ENCODE measurements at places on chromosomes 16 and 17.

- no peak for DNase-seq
Observed at GRCh38 chr16:55263271-55264250, 60.4 kb upstream of the IRX6 start.

DNA sequence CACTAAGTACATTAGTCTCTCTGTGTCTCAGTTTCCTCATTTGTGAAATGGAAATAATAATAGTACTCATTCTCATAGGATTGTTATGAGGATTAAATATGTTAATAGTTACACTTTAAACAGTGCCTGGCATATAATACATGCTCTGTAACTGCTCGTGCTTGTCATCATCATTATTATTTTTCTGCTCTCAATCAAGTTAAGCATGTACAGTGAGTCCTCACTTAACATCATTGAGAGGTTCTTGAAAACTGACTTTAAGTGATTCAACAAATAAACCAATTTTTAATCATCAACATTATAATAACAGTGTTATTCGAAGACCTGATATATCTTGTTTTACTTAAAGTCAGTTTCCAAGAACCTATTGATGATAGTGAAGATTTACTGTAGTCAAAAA is 322.3 kb downstream of the ZFHX3 start:
- no peak for DNase-seq

GRCh38 chr17:413016-413350 is 60.4 kb upstream of the RPH3AL start:
- DNase-seq = no peak

- peak; percentile 79 for DNase-seq
Observed at GRCh38 chr17:7590743-7591142, 849 bp upstream of the SOX15 start.

- DNase-seq = no peak
Observed at GRCh38 chr17:48254896-48255295, 147.3 kb downstream of the SNX11 start.

DNA sequence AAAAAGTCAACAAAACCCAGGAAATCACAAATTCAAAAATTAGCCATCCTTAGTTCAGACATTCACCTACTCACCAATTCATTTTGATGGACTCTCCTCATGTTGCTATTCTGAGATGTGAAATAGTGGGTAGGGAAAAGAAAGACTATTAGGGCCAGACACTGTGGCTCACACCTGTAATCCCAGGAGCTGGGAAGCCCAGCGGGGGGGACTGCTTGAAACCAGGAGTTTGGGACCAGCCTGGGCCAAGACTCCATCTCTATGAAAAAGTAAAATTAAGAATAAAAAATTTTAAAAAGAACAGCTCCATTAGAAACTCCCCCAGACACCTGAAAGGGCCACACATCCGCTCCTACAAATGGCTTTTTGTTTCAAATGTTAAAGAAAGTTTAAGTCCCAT is 21.4 kb downstream of the UBE2O start:
- no peak for DNase-seq

GRCh38 chr16:31010585-31011325 is at the start of gene STX1B:
Gene STX1B (minus strand): TSS chr16:31010638. CDS start chr16:31010396, 242 bp downstream.
- peak; percentile 63 for DNase-seq

DNA sequence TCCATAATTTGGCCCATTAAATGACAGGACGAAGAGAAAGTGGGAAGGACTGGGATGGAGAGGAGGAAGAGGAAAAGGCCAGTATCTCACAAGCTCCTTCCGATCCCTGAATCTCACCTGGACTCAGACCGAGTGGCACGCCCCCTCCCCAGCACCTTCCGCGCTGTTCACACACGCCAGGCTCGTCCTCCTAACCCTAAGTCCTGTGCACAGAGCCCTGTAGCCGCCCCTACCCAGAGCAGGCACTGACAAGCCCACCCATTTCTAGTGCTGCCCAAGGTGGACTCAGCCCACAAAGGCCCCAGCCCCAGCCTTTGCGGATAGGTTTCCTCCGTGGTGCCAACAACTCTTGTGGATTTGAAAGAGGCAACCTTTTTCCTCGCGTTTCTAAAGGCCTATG is 9.2 kb downstream of the HS3ST3B1 start:
- DNase-seq = no peak

- DNase-seq = no peak
Observed at GRCh38 chr17:6276711-6277110, 158.2 kb downstream of the AIPL1 start.

DNA sequence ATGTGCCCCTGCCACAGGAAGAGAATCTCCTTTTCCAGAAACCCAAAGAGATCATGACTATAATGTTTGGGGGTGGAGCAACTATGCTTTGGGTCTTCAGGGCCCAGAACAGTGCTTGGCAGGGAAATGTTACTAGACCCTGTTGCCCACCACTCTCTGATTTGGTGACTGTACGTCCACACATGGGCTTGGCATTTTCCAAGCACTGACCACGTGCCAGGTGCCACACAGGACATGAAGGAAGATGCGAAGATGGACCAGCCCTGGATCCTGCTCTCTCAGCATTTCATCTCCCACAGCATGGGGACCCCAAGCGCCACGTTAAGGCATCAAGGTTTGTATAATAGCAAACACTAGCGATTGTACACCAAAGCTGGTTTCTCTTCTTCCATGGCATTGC is 50.1 kb downstream of the GSG1L start:
- DNase-seq = no peak

GRCh38 chr17:4097165-4097960 is 45.5 kb downstream of the ZZEF1 start:
- DNase-seq = no peak

GRCh38 chr16:89898201-89898967 is 20.3 kb upstream of the MC1R start:
- no peak for DNase-seq

- peak; percentile 87 for DNase-seq
Observed at GRCh38 chr16:1002399-1003166, 21.0 kb downstream of the SOX8 start.

DNA sequence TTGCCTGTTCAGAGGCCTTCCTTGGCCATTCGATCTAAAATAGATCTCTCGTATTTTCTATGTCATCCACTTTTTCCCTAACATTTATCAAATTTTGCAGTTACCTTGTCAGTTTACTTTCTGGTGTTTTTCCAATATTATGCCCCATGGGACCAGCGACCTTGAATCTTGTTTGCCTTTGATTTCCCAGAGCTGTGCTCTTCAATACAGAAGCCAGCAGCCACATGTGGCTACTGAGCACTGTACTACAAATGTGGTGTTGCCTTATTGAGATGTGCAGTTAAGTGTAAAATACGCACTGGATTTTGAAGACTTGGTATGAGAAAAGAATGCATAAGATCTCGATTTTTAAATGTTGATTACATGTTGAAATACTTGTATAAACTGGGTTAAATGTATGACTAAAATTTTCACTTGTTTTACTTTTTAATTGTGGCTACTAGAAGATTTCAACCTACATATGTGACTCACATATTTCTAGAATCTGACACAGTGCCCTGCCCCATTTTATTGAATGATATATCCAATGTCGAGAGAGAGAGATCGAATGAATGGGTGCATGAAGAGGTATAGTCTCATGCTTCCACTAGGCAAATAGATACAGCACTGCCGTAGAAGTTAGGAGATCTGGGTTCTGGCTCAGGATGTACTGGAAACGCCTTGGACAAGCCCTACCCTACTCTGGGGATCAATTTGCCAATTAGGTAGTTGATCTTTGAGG is 824 bp upstream of the PSME3 start:
- no peak for DNase-seq

GRCh38 chr17:66354472-66354871 is 52.1 kb downstream of the PRKCA start:
- DNase-seq = no peak

GRCh38 chr16:69563605-69564580 is 1.9 kb upstream of the NFAT5 start:
- DNase-seq = no peak

GRCh38 chr17:32479074-32479617 is 7.6 kb upstream of the CDK5R1 start:
- no peak for DNase-seq

DNA sequence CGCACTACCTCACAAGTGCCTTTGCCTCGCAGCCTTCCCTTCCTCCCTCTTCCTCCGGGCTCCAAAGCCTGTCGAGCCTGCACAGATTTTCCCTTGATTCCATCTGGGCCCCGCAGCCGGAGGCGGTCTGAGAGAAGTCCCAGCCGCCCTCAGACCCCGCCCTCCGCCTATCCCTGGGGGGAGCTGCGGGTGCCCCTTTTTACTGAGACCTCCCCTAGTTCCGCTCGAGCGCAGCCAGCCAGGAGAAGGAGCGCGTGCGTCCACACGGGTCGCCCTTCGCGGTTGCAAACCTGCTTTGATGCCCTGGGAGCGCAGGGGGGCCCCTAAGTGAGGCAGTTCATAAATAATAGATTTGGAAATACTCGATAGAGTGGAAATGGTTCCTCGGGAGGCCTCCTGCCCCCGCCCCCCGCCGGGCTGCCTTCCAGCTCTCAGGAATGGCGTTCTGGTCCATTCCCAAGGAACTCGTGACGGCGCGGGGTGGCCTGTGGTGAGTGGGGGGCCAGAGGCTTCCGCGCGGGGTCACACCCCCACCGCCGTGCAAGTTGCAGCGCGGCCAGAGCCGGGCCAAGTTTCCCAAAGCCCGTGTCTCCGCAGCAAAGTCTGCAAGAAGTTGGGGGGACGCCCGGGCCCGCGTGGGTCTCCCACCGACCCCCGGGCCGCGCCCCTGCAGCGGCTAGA is 610 bp downstream of the C16orf74 start:
- peak; percentile 81 for DNase-seq

DNA sequence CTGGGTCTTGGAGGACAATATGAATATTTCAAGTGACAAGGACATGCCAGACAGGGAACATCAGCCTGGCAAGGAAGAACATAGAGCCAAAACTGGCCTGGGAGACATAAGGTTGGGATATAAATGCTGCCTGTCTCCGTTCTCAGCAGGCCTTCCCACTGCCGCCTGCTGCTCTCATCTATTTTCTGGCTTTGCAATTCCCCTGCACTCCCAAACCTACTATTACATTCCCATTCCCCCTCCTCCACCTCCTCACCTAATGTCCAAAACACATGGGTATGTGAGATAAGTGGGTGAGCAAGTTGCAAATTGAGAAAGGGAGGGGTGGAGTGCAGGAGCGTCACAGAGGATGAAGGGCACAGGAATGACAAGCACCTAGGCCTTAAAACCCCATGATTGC is 244.3 kb upstream of the CDH8 start:
- no peak for DNase-seq

DNA sequence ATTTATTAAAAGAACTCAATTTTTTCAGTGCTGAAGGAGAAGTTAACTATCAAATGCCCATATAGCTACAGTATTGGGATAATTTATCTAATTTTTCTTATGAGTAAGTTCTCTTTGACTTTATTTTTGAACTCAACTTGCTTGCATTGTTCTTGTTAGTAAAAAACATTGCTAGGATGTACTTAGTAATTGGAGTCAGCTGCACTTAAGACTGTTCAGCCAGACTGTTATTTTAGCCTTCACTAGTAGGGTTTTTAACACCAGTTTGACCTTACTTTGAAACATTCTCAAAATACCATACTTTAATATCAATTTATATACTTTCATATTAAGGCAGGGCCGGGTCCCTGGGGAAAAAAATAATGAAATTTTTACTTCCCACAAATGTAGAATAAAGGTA is 256.6 kb upstream of the TBX2 start:
- no peak for DNase-seq

DNA sequence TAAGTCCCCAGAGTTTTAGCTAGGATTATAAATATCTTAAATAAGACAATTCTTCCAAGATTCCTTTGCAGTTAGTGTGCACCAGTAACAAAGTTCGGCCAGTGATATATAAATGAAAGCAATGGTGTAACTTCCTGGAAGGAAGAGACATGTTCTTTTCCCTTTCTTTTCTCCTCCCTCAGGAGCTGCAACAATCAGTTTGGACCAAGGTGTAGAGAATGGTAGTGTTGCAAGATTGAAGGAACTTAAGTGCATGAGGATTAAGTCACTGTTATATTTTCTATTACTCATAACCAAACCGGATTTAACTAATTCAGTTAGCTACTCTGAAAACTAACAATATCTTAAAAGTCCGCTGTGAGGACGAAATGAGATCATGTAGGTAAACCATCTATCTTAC is 68.9 kb upstream of the KCNJ16 start:
- no peak for DNase-seq

DNA sequence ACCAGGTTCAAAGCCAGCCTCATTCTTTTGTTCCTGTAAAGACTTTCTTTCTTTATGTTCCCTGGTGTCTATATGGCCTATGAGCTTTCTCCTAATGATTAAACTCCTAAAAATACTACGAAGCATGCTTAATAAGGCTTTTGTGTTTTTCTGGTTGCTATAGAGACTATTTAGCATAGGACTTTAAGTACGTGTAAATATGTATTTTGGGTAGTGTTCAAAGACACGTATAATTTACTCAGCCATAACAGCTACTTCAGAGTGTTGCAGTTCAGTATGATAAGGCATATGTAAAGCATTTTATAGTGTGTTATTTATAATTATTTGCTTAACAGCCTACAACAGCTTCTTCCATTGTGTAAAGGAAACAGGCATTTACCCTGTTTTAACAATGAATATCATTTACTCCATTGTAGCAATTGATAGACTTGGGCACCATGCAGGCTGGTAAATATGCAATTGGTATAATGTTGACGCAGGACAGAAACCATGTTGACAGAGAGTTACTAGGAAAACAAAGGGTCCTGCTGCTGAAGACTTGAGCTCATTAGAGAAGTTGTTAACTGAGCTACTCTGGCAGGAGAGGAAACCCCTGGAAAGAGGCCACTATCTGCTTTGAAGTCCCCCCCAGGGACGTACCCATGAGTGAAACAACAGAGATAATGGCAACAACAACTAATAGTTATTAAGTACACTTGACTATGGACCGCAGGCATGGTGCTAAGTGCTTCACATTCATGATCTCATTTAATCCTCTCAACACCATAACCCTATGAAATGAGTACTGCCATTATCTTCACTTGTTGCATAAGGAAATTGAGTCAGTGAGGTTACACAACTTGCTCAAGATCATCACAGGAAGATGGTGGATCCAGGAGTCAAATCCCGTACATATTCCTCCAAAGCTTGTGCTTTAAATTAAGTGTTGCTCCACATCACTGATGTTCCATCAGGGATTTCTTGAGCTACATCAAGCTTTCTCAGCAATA is 342.2 kb upstream of the DYNLRB2 start:
- no peak for DNase-seq

DNA sequence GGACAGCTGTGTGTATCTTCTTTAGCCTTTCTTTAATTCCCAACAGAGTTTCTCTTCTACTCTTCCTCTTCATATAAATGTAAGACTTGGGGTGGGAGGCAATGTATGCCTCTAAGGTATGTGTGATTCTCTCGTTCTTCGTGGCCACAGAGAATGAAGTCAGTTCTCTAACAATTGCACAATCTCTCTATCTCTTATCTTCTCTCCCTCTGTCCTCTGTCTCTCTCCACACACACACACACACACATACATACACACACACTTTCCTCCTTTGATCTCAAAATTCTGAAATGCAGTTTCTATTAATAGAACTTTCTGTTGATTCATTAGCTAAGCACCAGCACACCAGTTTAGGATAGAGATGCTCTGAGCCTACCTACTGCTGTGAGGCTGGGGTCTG is 615.7 kb upstream of the SALL1 start:
- no peak for DNase-seq

GRCh38 chr16:23114131-23114904 is 34.9 kb downstream of the USP31 start:
- DNase-seq = no peak

GRCh38 chr16:47905771-47906170 is 250.0 kb downstream of the ABCC12 start:
- no peak for DNase-seq

- no peak for DNase-seq
Observed at GRCh38 chr17:67248291-67248690, 3.3 kb upstream of the HELZ start.

GRCh38 chr16:75308011-75308410 is 56.6 kb upstream of the BCAR1 start:
- no peak for DNase-seq

Measured in hepatic stellate cell (primary cell).